ENCODE measurements at places on chromosomes 13 and 19.

GRCh38 chr13:50691681-50692263 lies 151.7 kb downstream of the DLEU7 start:
- no peak for DNase-seq

DNA sequence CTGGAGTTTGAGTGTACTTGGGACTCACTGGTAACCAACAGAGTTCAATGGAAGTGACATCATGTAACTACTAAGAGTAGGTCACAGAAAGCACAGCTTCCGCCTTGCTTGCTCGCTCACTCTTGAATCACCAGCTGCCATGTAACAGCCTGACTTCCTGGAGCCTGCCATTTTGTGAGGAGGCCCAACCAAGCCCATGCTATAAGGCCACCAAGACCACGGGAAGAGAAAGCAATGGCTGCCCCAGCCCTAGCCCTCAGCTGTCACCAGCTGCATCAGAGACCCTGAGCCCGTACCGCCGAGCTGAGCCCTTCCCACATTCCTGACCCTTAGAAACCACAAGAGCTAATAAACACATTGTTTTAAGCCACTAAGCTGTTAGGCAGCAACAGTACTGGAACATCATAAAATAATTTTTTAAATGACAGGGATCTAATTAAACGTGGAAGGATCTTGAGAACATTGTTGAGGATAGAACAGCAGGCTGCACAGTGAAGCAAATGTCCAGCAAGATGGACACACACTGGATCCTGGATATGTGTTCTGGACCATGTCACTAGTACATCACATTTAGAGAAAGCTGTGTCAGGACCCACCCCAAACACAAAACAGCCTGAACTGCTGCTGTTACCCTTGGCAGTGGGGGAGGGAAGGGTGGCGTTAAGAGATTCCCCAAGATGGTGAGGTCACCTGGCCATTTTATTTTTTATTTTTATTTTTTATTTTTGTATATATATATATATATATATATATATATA lies 21.7 kb upstream of the LDLR start:
- no peak for DNase-seq

- no peak for DNase-seq
These were observed 43.3 kb downstream of the RFX2 start for GRCh38 chr19:6066661-6067646.

DNA sequence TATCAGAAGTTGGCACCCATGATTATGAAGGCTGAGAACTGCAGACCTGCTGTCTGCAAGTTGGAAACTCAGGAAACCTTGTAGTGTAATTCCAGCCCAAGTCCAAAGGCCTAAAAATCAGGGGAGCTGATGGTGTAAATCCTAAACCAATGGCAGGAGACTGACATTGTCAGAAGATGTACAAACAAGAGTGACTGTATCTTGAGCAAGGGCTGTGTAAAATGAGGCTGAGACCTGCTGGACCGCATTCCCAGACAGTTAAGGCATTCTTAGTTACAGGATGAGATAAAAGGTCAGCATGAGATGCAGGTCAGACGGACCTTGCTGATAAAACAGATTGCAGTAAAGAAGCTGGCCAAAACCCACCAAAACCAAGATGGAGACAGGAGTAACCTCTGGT lies 147.7 kb downstream of the COG6 start:
- no peak for DNase-seq

DNA sequence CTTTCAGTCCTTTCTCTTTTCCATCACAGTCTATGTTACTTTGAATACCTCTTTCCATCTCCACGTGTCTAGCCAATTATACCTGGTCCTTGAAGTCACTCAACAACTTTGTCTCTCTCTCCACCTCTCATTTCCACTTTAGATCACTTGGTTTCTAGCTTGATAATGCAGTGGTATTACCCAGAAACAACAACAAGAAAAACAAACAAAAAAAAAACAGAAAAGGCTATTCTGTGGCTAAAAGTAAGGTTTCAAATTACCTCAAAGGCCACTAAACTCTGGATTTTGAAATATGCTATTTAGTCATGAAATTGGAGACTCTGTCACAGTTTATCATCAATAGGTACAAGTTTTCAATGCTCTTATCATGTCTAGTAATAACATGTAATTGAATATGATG lies 184.8 kb downstream of the PCDH9 start:
- no peak for DNase-seq

DNA sequence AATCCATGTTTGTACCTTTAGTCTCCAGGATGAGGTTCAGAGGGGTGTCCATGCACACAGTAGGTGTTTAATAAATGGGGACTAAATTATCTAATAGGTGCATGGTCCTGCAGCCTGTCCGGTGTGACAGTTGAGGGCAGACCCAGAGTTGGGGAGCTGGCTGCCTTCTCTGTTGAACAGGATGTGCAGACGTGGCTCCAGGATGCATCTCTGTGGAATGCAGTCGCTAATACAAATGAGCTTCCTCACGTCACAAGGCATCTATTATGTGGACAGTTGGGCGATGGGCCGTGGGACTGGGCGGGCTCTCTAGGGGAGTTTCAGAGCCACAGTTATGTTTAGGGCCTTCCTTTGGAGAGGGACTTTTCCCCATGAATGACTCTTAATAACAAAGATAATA lies 71.0 kb downstream of the SIPA1L3 start:
- DNase-seq = no peak

- DNase-seq = no peak
These were observed 16.7 kb upstream of the EPOR start for GRCh38 chr19:11400798-11401197.

- no peak for DNase-seq
These were observed 6.4 kb downstream of the MYO9B start for GRCh38 chr19:17081672-17082630.

- DNase-seq = no peak
These were observed 131.1 kb upstream of the NBEA start for GRCh38 chr13:34810996-34811395.

GRCh38 chr19:55809381-55810058 lies 22.3 kb downstream of the NLRP11 start:
- DNase-seq = peak; percentile 8

DNA sequence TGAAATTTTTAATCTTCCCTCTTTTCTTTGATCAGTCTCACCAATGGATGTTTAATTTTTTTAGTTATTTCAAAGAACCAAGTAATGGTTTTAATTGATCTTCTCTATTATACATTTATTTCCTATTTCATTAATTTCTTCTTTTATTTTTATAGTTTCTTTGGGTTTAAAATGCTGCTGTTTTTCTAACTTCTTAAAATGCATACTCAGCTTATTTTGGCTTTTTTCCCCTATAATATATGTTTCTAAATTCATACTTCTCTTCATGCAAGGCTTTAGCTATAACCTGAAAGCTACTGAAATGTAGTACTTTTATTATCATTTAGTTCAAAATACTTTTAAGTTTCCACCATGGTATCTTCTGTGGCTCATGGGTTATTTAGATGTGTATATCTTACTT lies 53.9 kb downstream of the ANKRD10 start:
- DNase-seq = no peak

GRCh38 chr19:48695743-48696352 lies at the start of gene FUT2:
FUT2 (plus strand) TSS chr19:48695971; CDS start chr19:48702957, 6,986 bp downstream.
- no peak for DNase-seq

DNA sequence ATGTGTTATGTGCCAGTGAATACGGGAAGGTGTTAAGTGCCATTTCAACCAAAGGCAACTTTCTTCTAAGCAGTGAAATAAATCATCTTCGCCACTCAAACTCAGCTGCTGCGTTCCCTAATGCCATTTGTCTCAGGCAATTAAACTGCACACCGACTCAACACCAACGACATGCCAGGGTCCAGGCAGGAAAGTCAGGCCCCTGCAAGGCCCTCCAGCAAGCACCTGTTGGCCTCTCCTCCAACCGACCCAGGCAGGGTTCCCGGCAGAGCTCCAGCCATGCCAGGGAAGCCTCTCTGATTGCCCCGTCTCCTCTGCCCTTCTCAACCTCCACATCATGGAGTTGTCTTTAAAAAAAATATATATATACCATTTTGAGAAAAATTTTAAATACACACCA lies 21.8 kb downstream of the SAFB2 start:
- no peak for DNase-seq

GRCh38 chr19:39970675-39971379 lies at the start of gene PSMC4:
PSMC4 (plus strand) TSS chr19:39971165; CDS start chr19:39971203, 38 bp downstream.
- DNase-seq = peak; percentile 96

DNA sequence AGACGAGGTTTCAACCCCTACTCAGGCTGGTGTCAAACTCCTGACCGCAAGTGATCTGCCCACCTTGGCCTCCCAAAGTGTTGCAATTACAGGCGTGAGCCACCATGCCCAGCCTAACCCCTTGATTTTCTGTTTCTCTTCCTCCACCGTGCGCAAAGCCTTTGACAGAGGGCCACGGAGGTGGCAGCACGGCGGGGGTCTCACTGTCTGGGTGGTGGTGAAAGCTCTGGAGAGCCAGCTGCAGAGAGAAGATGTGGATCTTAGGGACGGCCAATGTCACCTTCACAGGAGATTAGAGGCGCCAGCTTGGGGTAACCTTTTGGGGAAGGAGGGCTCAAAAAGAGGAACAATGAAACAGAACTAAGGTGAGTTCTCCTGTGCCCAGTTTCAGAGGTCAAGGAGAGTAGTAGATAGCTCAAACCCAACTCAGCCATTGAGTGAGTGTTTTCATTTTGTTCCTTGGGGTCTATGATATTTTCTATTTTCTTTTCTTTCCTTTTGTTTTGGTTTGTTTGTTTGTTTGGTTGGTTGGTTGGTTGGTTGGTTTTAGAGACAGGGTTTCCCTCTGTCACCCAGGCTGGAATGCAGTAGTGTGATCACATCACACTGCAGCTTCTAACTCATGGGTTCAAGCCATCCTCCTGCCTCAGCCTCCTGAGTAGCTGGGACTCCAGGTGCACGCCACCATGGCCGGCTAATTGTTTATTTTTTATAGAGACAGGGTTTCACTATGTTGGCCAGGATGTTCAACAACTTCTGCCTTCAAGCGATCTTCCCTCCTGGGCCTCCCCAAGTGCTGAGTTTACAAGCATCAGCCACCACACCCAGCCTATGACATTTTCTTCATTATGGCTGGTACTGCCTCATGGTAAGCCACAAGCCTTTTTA lies 37.7 kb downstream of the GPR42 start:
- DNase-seq = no peak

- DNase-seq = no peak
These were observed 152.4 kb downstream of the DCLK1 start for GRCh38 chr13:35978607-35979316.

GRCh38 chr13:51218626-51219025 lies 3.6 kb upstream of the FAM124A start:
- no peak for DNase-seq

DNA sequence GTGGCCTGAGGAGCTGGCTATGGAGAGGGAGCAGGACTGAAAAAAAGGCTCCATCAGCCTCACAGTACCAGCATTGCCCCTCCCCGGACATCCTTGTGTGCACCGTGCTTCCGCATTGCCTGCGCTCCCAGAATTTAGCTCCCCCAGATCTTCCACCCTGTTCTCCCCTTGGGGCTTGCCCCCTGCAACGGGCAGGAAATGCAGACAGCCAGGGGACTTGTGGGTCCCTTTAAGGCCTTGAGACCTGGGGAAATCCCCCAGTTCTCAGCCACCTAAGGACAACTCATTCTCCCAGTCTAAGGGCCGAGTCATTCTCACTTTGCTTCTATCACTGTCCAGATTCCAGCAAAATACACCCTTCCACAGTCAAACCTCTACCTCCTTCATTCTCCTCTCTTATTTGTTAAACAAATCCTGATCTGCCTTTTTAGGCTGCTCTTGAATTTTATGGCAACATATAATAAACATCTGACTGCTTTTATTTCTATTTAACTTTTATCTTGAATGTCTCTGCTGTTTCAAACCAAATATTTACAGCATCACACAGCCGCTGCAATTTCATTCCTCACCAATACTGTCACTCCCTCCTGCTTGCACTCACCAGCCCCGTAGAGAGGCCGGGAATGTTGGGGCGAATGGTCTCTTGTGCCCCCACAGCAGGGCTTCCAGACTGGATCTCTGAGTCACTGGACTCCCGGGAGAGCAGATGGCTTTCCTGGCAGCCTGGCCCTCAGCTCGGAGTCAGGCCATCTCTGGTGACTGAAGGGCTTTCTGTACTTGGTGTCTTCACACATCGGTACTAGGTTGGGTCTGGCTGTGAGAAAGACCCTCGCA lies 221.9 kb downstream of the TSHZ3 start:
- DNase-seq = no peak

DNA sequence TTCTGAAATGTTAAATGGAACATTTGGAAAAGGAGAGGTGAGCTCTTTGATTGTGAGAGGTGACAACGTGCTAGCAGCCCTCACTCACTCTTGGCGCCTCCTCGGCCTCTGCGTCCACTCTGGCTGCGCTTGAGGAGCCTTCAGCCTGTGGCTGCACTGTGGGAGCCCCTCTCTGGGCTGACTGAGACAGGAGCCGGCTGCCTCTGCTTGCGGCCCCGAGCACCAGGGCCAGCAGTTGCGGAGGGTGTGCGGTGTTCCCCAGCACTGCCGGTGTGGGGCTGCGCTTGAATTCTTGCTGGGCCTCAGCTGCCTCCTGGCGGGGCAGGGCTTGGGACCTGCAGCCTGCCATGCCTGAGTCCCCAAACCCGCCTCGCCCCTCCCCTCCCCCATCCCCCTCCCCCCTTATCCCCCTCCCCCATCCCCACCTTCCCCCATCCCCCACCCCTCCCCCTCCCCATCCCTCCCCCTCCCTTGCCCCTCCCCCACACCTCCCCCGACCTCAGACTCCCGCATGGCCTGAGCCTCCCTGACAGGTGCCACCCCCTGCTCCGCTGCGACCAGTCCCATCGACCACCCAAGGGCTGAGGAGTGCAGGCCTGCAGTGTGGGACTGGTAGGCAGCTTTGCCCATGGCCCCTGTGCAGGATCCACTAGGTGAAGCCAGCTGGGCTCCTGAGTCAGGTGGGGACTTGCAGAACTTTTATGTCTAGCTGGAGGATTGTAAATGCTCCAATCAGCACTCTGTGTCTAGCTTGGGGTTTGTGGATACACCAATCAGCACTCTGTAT lies 411.0 kb downstream of the OLFM4 start:
- DNase-seq = no peak

- no peak for DNase-seq
These were observed 36.0 kb upstream of the FNDC3A start for GRCh38 chr13:48939728-48940127.

DNA sequence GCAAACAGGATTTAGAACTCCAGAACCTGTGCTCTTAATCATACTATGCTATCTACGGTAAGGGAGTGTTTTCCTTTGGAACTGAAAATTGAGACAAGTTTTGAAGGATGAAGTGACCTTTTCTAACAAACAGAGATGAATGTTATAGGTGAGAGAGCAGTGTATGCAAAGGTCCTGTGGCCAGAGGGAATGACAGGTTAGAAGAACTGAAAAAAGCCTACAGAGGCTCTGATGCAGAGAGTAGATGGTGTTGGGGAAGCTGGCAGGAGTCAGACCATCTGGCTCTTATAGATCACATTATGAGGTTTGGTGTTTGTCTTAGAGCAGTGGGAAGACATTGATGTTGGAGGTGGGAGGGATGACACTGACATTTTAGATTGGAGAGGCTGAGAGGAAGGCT lies 2.0 kb downstream of the PCCA start:
- DNase-seq = no peak

GRCh38 chr19:45632468-45633196 lies 6.6 kb downstream of the EML2 start:
- no peak for DNase-seq

- peak; percentile 53 for DNase-seq
These were observed 36.0 kb upstream of the NEK3 start for GRCh38 chr13:52195401-52195837.

GRCh38 chr13:46313024-46313423 lies 74.0 kb downstream of the RUBCNL start:
- DNase-seq = no peak

- no peak for DNase-seq
These were observed 4.3 kb upstream of the SLITRK5 start for GRCh38 chr13:87666831-87667230.
